ENCODE measurements at places on chromosomes 2 and 18.

- no peak for DNase-seq
These were observed 51.8 kb downstream of the TFPI start for GRCh38 chr2:187502467-187502866.

GRCh38 chr2:236047886-236048540 lies 120.2 kb downstream of the GBX2 start:
- DNase-seq, result no peak

- no peak for DNase-seq
These were observed 6.0 kb downstream of the SCG2 start for GRCh38 chr2:223596208-223596607.

- DNase-seq, result no peak
These were observed 83.2 kb downstream of the DDX1 start for GRCh38 chr2:15674637-15675455.

DNA sequence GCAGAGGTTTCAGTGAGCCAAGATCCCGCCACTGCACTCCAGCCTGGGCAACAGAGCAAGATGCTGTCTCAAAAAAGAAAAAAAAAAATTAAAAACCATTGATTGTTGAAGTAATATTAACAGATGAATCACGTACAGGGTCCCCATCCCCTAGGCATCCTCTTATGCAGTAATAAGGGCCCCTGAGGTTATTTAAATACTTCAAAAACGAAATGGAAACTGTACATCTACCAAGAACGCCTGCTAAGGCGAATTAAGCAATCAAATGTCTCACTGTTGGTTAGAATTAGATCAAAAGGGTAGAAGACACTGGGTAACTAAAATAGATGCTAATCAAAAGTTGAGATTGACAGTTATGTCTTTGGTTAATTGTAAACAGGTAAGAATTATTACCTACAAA lies 7.5 kb downstream of the TRABD2A start:
- no peak for DNase-seq

- DNase-seq, result no peak
These were observed 41.3 kb upstream of the GYPC start for GRCh38 chr2:126614524-126615227.

DNA sequence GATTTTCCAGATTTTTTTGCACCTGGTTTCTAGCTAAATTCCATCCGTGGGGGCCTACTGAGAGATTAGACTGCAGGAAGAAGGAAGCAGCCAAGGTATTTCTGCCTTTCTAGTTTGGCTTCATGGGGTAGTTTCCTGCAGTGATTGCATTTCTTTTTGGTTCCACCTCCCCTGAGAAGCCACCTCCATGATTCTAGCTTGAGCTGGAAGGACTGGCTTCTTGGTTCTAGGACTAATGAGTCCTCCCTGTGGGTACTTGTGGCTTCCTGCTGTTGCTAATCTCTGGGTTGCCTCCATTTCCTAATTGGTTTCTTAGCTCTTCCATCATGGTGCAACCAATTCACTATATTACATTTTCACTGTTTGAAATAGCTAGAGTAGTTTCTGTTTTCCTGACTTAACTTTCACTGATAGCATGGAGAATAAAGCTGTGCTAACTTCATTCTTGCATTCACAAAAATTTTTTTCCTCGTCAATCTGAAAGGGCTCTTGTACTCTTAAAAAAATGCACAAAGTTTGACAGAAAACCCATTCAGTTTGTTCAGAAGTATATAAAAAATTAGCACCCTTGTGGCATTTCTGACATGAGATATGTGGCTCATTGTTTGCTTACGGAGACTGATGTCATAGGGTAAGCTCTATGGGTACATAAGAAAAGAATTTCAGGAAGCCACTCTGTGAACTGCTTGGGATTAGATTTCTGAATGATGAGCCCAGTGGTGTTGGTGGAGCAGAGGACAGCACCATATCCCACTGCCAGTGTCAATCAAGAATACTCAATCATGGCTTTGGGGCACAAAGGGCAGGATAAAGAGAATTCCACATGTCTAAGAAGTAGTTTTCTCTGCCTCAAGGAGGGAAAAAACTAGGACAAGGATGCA lies 242.8 kb upstream of the RBMS1 start:
- no peak for DNase-seq

DNA sequence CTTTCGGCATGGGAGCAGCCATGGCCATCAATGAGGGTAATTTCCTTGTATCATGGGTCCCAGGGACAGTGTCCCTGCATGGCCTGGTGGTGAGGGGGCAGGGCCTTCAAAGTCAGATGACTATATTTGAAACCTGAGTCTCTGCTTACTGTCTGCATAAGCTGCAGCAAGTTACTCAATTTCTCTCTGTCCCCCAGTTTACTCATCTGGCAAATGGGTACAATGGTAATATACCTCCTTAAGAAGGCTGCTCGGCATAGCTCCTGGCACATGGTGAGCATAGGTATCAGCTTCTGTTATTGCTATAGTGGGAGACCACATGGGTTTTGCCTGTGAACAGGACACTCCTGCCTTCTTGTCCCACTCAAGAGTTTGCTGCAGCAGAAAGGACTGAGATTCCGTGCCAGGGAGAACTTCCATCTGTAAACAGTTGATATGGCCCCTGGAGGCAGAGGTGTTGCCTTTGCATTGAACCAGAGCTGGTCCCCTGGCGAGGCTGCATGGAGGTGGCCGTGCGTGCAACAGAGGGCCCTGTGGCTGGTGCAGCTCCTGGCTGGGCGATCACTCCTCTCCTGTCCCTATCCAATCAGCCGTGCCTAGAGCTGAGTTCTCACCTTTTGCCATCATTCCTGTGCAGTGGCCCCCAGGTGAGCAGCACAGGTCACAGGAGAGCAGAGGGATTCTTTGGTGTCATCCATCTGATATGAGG lies 22.7 kb upstream of the IGFBP5 start:
- DNase-seq, result no peak

DNA sequence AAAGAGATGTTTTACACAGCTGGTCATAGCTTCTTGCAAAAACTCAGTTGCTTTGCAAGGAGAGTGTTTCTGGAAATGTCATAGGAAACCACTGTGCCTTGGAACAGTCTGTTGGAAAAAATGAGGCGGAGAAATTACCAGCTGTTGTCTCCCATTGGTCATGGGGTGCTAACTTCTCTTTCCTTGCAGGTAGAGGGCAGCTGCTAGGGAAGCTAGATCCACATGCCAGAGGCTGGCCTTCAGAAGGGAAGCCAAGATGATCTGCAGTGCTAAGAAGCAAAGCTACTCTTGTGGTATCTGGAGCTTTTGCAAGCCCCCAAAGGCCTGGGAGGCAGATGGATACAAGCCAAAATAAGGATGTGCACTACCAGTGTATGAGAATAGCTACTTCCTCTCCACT lies 34.8 kb upstream of the LAMA1 start:
- no peak for DNase-seq

DNA sequence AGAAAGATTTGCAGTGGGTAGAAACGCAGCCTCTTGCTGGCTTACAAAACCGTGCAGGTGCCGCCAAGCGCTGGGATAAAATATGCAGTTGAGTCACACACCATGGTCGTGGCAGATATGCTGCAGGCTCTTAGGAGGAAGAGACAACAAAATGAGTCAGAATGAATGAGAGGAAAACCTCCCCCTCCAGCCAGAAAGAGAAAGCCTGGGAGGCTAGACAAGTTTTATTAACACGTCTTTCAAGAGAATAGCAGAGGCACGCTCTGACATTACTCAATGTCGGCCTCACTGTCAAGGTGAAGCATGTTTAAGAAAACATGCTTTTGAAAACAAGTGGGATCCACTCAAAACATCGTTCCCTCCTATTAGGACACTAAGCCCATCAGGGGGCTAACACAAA lies 37.1 kb upstream of the ZCCHC2 start:
- DNase-seq, result no peak

DNA sequence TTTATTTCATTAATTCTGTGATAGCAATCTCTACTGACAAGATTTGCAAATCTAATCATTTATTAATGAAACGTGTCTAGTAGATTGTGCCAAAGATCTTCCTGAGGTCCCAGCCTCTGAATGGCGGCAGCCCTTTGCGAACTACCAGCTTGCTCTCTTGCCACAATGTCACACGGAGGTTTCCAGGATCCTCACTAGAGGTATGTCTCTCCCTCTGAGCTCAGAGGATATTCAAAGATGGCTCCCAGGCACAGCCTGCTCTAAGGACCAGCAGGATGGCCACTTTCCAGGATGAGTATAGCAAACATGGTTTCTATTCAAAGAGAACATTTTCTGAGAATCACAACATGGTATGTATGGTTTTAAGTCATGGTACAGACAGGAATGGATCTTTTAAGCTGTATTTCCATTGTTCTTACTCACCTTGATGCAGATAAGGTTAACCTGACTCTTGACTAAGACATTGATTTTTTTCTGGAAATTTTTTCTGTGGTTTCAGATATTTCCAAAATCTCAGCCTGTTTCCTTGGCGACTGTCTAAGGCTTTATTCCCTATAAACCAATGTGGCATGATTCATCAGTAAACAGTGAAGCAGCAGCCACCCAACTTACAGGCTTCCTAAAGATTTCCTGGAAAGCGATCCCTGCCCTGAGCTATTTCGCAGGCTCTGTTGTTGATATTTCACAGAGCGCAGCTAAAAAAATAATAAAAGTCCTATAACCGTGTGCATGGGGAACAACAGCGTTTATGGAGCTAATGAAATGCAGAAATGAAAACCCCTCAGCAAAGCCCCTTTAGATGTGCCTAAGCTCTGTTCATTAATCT lies 54.1 kb upstream of the KLF7 start:
- no peak for DNase-seq

- DNase-seq, result no peak
These were observed 143.9 kb upstream of the ITGA6 start for GRCh38 chr2:172283476-172283875.

GRCh38 chr2:100921685-100922161 lies 80.4 kb upstream of the RPL31 start:
- no peak for DNase-seq

DNA sequence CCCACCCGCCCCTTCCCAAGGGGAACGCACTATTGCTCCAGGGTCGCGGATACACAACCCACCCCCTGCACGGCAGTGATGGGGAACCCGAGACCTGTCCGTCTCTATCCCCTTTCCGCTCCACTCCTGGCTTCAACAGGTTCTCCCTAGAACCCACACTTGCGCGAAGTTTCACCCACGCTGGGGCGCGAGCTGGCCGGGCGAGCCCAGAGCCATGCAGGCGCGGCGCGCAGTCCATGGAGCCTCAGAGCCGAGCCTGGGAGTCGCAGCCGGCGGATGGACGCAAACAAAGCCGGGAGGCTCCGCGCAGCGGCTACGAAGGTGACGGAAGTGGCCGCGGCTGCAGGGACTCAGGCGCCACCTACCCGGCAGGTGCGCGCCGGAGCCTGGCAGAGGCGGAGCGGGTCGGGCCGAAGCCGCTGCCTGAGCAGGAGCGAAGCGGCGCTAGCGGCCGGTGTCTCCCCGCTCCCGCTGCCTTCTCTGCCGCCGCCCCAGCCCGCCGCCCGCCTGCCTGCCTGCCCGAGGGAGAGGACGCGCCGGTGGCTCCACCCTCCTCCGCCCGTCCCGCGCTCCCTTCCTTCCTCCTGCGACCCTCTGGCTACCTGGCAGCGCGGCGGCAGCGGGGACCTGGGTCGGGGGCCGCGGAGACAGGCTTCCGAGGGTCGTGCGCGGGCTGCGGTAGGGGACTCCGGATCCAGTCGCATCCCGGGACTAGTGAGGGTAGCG lies 14.0 kb downstream of the ALPG start:
- no peak for DNase-seq
